Right cardiac atrium (tissue), 5 donors: ENCODE measurements at places on chromosomes 16 and 17. TPM values are rescaled to one million over a fixed set of nuclear protein-coding genes. Genes with fewer than 3 reads are reported as not detected.
A peak's percentile ranks its signal among the peaks of the same experiment; 100 is the strongest.

PAGR1 gene
- total RNA-seq, result 13.7 TPM

ACSM2A gene
- not detected for total RNA-seq

UTP18 gene
- 8.5 TPM for total RNA-seq

ACAP1 gene
- 22.5 TPM for total RNA-seq

RHBDF2 gene
- 13.5 TPM for total RNA-seq

CMTM2 gene
- 0.47 TPM for total RNA-seq

BRIP1 gene
- total RNA-seq, result 0.41 TPM

CSF3 gene
- total RNA-seq, result not detected

- DNase-seq, result no peak
Observed at GRCh38 chr17:633641-634101, 81.0 kb downstream of the VPS53 start.

DNA sequence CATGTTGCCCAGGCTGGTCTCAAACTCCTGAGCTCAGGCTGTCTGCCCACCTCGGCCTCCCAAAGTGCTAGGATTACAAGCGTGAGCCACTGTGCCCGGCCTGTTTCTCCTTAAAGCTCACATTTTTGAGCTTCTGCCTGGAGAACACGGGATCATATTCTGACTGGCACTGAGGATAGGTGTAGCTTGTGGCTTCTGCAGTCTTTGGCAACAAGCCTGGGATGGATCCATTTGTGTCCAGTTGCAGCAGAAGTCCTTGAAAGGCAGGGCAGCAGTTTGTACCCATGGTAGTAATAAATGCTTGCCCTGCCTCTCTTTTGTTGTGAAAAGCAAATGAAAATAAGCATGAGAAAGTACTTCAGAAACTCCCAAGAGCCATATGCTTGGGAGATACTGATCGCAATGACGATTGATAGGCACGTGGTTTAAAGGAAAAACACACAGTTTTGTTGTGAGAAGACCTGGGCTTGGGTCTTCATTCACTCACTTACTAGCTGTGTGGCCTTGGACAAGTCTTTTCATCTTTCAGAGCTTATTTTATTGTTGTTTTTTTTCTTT, 3.1 kb upstream of the CORO7 start:
- no peak for DNase-seq

- DNase-seq, result peak; percentile 67
Observed at GRCh38 chr17:57085448-57086068, 512 bp downstream of the AKAP1 start.

- DNase-seq, result no peak
Observed at GRCh38 chr17:27207073-27207513, 86.8 kb upstream of the WSB1 start.

DNA sequence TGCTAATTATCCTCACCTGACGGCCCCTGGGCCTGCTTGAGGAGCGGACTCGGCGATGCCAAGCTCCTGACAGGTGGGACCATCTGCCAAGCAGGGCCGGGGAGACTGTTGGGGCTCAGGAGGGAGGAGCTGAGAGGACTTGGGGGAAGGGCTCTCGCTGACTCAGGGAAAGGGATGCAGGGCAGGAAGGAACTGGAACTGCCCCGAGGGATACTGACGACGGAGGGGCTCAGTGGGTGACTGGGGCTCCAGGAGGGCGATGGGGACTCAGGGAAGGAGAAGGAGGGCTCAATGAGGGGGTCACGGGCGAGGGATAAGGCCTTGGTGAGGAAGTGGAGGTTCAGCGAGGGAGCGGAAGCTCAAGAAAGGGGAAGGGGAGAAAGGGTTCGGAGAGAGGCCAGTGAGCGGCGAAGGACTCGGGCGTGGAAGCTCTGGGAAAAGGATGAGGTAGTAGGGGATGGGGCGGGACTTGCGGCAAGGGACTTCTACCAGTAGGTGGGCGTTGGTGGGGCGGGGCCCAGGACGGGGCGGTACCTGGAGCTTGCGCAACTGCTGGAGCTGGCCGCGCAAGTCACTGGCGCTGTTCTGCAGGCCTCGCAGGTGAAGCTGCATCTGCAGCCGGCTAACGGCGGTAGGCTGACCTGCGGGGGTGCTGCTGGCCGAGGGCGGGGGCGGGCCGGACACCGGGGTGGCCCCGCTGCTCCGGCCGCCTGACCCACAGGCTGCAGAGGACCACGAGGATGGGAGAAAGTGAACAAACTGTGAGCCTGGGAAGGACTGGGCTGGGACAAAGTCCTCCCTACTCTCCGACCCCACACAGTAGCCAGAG, 46.5 kb downstream of the SRCIN1 start:
- peak; percentile 89 for DNase-seq

DNA sequence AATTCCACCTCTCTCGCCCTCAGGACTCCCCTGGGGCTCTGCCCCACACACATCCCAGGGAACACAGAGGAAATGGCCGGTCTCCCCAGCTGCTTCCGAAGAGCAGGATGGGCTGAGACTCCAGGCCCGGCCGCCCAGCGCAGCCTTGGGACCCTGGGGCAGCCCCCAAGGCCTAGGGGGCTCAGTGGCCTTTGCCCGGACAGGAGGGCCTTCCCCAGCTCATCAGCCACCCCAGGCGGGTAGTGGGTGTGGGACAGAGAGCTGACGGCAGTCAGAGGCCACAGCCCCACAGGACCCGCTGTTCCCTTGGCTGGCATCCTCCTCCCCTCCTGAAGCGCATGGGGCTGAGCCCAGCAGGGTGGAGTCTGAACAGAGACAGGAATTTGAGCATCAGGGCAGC, 6.2 kb upstream of the CBFA2T3 start:
- DNase-seq, result peak; percentile 24

- no peak for DNase-seq
Observed at GRCh38 chr17:40936437-40936971, 942 bp downstream of the KRT23 start.

- peak; percentile 59 for DNase-seq
Observed at GRCh38 chr16:66369055-66369592, 2.6 kb downstream of the CDH5 start.

DNA sequence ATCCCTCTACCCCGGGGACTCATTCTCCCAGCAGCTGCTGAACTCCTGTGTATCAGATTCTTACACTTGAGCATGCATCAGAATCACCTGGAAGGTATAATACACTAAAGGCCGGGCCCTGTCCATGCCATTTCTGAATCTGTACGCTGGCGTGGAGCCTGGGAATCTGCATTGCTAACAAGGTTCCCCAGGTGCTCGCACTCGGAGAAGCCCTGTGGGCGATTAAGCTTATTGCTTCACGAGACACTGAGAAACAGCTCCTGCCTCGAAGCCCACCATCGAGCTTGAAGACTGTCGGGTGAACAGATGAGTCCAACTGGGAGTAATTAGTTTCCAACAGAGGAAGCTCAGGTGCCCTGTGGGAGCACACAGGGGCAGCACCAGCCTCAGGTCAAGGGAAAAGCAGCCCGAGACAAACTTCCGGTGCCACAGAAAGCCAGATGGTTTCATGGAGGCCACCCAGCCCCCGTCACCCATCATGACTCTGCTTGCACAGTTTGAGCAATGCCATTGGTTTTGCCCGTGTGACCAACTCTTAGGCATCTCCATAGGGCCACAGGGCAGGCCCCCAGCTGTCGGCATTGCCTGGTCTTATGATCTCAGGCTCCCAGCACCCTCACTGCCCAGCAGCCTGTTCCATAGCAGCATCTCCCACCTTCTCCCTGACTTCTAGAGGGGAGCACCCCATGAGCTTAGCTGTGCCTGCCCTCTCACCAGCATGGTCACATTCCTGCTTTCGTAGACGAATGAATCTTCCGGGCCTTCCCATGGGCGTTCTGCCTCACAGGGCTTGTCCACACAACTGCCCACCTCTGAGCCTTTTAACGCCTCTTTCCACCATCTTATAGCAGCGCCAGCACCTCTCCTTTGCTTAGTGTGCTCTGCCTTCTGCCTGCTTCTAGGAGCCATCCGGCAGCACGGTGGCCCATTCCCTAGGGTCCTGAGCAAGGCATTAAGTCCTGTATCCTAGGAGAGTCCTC, 10.9 kb downstream of the CTRB2 start:
- DNase-seq, result no peak
